Upper lobe of right lung (tissue), 1 donor: ENCODE measurements at places on chromosomes 12 and 14. TPM values are rescaled to one million over a fixed set of nuclear protein-coding genes. Genes with fewer than 3 reads are reported as not detected.

- DNase-seq: no peak
Observed at GRCh38 chr12:27555925-27556778, 32.1 kb downstream of the PPFIBP1 start.

GRCh38 chr12:9068600-9068999 lies 47.1 kb downstream of the A2M start:
- DNase-seq: no peak

The GALNT4 gene
- total RNA-seq: 7.8 TPM

- no peak for DNase-seq
Observed at GRCh38 chr12:11059784-11060183, 2.3 kb downstream of the TAS2R46 start.

The KLRK1 gene
- 8.1 TPM for total RNA-seq
